ENCODE measurements at places on chromosomes 6 and 20.

- DNase-seq: no peak
Measured at GRCh38 chr6:80527552-80528052, 421.1 kb downstream of the BCKDHB start.

- DNase-seq: no peak
Measured at GRCh38 chr6:147177286-147177685, 26.9 kb upstream of the STXBP5 start.

DNA sequence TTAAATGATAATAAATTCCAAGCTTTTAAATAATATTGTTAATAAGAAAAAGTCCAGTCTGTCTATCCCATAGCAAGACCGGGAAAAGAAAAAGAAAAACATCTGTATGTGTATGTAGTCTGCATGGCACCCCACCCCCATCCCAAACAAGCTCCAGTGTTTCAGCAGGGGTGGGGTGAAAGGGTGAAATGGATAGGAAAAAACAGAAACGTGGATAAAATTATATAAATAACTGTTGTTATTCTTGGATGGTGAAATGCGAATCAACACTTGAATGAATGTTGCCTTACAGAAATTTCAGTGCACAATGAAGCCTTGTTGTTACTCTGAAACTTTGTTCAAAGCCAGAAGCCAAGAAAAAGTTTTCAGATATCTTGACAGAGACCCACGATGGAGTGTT is 31.4 kb downstream of the HAO1 start:
- DNase-seq: no peak

- no peak for DNase-seq
Measured at GRCh38 chr6:28782113-28782673, 141.6 kb downstream of the TRIM27 start.

- DNase-seq: no peak
Measured at GRCh38 chr6:145278163-145278807, 457.0 kb downstream of the EPM2A start.

- DNase-seq: no peak
Measured at GRCh38 chr20:49765413-49765736, 47.3 kb upstream of the SLC9A8 start.

- no peak for DNase-seq
Measured at GRCh38 chr6:37368961-37369320, 15.2 kb downstream of the RNF8 start.

DNA sequence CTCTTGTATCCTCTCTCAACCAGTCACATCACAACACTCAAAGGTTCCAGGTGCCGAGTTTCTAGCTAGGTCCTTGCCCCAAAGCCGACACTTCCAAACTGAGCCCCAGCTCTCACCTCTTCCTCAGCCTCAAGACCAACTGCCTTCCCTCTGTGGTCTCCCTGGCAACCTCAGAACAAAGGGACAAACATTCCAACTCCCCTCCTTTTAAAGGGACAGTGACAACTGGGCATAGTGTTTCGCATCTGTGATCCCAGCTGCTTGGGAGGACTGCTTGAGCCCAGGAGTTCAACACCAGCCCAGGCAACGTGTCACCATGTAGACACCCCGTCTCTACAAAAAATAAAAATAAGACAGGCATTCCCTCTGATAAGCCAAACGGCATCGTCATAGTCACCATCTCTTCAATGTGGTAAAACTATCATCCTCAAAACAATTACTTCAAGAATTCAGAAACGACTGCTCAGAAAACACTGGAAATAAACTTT is 11.3 kb downstream of the DIDO1 start:
- DNase-seq: peak; percentile 20

DNA sequence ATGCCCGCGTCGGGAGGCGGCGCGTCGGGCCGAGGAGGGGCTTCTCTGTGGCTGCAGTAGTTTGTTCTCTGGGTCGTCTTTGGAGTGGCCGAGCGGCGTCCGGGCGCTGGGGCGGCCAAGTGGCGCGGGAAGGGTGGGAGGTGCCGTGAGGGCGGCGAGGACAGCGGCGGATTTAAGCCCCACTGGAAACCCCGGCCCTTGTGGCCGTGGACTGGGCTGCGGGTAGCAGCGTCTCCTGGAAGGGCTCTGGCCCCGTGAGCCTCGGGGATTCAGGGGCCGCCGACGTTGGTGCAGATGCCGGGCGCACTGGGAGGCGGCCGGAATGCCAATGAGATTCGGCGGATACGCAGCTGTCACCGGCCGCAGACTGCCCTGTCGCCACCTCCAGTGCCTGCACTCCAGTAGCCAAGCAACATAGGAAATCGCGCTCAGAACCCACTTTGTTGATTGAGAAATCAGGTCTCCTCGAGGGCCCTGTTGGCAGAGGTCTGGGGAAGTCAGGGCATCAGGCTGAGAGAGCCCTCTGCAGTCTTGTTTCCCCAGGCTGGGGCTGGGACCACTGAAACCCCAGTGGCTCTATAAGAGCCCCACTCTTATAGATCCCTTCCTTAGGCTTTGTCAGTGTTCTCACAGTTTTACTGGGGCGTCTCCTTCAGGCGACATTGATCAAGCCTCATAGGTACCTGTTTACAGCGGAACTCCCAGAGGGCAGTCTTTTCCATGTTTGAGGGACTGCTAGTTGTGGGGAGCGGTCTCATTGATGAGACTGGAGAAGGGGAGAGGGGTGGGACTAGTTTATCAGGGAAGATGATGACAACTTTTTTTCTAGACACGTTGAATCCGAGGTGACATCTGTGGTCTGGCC is 642 bp downstream of the GZF1 start:
- no peak for DNase-seq

GRCh38 chr6:43240950-43241349 is 2.3 kb upstream of the TTBK1 start:
- no peak for DNase-seq

- DNase-seq: no peak
Measured at GRCh38 chr6:163748886-163749285, 334.4 kb downstream of the QKI start.

DNA sequence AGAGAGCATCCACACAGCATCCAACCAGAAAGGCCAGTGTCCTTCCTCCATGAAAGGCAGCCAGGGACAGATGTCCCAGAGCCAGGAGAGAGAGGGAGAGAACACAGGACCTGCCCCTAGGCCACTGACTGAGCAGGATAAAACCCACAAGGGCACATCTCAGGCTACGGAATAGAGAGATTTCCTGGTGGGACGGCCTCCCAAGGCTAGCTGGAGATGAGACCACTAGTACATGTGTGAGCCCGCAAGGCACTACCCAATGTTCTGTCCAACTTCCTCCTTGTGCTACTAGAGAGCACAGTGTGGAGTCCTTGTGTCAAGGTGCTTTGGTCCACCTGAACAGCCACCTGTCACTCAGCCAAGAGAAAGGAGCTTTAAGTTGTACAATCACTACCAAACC is 44.2 kb downstream of the PLCG1 start:
- DNase-seq: no peak

DNA sequence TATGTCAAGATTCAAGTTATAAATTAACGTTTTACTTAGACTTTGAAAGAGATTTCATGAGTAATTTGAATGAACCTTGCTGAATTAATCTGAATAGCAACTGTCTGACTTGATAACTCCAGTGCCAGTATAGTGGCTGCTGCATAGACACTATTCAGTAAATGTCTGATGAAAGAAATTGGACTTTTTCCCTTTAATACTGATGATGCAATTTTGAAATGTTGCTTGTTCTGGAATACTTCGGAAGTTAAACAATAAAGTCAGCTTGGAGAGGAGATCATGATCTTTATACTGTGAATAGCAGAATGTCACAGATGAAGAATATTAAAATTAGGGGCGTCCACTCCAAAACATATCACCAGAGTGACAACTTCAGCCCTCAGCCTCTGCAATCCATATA is 3.6 kb upstream of the PGBD1 start:
- DNase-seq: no peak

DNA sequence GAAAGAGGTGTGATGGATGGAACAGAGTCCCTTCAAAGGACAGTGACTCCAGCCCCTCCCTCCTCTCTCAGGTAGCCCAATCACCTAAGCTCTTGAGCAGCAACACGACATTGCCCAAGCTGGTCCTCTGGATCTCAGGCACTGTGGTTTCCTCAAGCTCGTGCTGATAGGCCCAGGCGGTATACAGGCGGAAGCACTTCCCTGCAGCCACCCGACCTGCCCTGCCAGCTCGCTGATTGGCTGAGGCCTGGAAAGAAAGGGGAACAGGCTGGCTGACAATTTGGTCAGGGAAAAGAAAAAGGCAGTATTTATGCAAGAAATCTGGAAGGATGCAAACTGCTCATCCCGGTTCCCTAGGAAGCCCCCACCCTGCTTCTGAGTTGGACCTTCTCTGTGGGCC is 9.6 kb downstream of the C6orf136 start:
- DNase-seq: no peak

GRCh38 chr6:92810913-92811312 is 608.4 kb downstream of the EPHA7 start:
- DNase-seq: peak; percentile 12

DNA sequence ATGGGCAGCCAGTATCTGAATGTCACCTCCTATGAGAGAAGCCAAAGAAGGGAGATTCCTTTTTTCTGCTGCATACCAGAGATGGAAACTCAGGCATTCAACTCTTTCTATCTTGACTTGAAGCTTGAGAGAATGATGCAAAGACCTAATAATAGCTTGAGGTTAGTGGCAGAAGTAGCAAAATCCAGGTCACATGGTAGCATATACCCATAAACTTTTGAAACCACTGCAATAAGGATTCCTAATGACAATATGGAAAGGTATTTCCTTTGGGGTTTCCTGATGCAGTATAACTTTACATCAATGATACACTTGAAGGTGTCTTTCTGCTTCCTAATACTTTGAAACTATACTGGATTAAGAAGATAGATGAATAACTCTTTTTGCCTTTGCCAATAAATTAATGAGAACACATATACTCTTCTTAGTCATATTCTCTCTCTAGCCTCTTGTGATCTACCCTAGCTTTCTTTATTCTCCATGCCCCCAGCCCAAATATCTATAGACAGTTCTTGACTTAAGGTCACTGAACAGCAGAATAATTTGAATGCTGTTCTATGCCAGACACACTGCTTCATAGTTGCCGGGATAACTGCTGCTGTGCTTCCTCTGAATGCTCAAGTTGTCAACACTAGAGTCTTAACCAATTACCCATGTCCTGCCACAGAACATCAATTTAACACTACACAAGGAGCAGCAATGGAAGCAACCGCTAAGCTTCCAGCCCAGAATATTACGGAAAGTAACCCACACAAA is 155.5 kb upstream of the SIM1 start:
- DNase-seq: no peak

GRCh38 chr20:20426655-20426907 is 58.7 kb downstream of the INSM1 start:
- no peak for DNase-seq

- no peak for DNase-seq
Measured at GRCh38 chr6:105278035-105278434, 98.2 kb upstream of the POPDC3 start.

DNA sequence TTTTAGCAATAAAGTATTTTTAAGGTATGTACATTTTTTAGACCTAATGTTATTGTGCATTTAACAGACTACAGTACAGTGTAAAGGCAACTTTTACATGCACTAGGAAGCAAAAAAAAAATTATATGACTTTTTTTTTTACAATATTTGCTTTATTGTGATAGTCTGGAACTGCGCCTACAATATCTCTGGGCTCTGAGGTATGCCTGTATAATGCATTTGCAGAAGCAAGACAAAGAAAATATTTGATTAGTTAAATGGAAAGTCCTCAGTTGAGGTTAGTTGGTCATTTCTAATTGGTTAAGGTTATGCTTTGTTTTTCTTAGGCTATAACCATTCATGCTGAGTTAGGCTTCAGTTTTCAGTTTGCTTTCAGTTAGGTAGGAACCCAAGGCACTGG is 46.9 kb upstream of the SMAP1 start:
- no peak for DNase-seq

GRCh38 chr6:20851795-20852194 is 317.5 kb downstream of the CDKAL1 start:
- no peak for DNase-seq

- no peak for DNase-seq
Measured at GRCh38 chr6:33132081-33132524, 56.3 kb downstream of the HLA-DPB1 start.

DNA sequence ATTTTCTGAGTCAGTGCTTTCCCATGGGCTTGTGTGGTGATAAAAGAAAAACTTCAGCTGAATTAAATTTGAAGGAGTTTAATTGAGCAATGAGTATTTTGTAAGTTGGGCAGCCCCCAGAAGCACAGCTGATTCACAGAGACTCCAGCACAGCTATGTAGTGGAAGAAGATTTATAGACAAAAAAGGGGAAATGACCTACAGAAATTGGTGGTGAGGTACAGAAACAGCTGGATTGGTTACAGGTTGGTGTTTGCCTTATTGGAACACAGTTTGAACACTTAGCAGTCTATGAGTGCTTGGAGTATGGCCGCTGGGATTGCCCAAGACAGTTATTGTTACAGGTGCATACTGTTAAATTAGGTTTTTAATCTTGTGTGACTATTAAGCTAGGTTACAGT is 96.9 kb upstream of the PTPRK start:
- DNase-seq: no peak

GRCh38 chr6:157106487-157106886 is 216.8 kb downstream of the TMEM242 start:
- DNase-seq: no peak

GRCh38 chr6:55778705-55779104 is 96.7 kb downstream of the BMP5 start:
- DNase-seq: no peak

DNA sequence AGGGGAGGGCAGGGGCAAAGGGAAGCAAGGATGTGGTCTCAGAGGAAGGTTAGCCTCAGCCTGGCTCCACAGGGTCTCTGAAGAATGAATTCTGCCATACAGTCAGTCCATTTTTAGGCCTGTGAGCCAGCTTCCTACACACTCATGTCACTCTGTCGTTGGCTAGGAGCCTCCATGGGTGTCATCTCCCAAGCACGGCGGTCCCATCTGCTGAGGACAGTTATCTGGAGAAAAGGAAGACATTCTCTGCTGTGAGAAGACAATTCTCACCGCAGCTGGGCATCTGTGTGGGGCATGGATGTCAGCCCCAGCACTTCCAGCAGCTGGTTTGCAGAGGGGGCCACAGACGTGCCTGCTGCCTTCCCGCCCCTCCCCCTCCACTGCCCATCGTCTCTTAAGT is 167.6 kb downstream of the LINC00237 start:
- no peak for DNase-seq

DNA sequence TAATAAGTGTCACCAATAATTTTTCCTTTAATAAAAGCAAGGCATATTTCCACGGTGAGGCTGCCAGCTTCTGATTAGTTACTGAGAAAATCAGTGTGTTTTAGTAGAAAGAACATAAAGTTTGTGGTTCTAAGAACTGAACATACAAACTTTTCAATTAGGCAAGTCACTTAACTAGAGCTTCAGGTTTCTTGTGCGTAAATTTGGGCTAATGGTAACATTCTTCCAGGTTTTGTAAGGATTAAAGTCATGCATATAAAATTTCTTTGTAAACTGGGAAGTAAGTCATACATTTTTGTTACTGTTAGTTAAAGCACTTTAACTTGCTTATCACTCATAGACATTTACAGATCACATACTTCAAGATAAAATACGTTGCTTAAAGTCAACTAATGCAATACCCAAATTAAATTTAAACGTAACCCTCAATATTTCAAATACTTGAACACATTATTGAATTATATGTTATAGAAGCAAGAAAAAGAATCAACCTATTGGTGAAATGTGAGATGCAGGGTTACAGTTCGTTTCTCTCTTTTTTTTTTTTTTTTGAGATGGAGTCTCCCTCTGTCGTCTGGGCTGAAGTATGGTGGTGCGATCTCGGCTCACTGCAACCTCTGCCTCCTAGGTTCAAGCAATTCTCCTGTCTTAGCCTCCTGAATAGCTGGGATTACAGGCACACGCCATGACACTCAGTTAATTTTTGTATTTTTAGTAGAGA is 327.3 kb upstream of the NOX3 start:
- no peak for DNase-seq

- DNase-seq: no peak
Measured at GRCh38 chr6:78492351-78493017, 374.9 kb upstream of the IRAK1BP1 start.

GRCh38 chr6:27531772-27532459 is 59.0 kb upstream of the ZNF184 start:
- no peak for DNase-seq

Data from NCI-H187 (cell line).